ENCODE measurements at places on chromosomes 3 and 15.

DNA sequence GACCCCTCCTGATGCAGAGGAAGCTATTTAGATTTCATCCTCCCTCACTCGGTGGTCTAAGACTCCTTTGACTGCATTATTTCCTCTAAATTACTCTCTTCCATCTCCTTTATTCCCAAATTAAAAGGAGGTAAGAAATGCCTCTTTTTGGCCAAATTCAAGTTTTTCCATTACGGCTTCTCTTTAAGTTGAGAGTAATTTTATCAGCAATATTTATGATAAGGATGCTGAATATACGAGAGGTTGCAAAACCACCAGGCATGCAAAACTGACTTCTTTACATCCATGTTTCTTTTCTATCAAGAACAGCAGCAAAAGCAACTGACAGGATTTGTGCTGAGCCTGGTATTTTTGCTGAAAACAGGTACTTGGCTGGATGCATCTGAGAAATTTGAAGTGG, 262.0 kb upstream of the RARB start:
- DNase-seq = no peak

DNA sequence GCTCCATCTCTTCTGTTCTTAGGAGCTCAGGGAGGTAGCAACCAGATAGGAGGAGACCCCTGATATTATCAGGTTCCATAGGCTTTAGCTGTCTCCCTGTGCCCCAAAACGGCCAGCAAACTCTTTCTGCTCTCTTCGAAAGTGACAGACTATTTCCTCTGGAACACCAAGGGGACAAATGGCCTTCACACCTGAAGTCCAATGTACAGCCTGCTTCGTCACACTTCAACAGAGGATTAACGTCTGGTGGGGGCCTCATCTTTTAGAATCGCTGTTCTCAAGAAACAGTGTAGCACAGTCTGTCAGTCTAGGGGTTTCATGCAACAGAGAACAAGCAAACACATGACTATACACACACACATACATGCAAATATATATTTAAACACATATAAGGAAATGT, 152.4 kb upstream of the SETMAR start:
- DNase-seq = no peak

DNA sequence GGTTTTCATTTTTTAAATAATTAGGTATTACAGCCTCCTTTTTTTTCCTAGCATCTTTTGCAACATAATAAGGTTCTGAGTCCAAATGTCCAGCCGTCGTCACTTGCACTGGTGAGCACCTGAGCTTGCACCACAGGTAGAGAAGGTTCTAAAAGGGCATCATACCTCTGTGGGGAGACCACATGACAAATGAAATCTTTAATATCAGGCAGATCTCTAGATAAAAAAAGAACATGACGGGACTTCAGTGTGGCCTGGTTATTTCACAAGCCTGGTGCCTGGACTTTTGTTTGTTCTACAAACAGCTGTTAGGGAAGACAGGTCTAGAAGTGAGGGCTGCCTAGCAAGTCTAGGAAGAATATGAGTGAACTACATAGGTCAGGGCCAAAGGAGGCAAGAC, 3.6 kb downstream of the ZBED2 start:
- no peak for DNase-seq

DNA sequence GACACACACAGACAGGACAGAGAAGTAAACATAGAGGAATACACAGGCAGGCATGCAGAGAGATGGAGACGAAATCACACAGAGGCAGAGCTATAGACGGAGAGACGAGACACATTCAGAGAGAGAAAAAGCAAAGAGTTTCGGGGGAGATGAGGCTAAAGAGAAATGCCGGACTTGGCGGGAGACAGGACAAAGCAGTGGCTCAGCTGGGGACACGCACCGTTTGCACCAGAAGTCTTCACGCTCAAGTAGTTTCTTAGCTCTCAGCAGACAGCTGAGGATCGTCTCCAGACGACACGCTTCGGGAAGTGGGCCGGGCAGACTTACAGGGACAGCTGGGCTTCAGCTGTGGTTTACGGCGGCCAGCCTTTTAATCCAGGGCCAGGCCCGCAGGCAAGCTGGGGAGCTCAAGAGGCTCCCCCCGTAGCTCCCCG, 56.2 kb upstream of the DLG1 start:
- no peak for DNase-seq

DNA sequence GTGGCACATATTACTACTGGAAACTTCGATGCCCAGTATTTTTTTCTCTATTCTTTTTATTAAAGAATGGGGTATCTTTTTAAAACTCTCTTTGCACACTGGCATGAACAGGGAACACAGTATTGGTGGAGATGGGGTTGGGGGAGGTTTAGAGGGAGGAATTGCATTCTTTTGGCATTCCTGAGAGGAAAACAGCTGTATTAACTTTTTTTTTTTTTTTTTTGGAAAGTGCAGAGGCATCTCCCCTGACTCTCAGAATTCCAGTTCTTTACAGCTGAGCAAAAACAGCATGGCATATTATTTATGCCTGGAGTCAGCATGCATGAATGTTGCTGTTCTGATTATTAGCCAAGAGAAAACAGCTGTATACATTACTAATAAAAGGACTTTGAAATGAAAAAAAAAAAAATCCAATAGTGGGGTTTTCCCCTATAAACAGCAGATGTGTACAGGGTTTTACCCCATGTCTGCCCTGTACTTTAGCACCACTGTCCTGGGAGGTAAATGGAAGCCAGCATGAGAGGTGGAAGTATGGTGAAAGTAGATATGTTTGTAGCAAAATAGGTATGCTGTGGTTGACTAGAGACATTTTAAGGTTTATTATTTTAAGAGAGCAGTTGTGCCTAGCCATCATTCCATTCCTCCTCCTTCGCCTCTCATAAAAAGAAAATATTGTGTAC, 132.2 kb downstream of the FNDC3B start:
- DNase-seq = no peak

DNA sequence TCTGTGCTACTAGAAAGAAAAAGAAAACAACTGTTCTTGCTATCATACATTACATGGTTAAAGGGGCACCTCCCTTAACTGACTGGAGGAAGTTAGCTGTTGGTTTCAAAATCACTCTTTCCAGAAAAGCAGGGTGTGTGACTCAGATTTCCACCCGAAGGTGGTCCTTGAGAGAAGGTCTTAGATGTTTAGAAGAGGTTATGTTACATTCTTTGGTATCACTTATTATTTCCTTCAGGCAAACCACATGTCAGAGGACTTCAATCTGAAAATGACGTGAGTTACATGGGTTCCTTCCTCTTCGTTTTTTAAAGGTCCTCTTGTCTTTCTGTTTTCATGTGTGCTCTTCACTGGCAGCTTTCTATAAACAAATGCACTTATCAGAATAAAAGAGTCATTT, 307.9 kb upstream of the CBLB start:
- no peak for DNase-seq

- DNase-seq = no peak
Measured at GRCh38 chr15:97961067-97961954, 808 bp downstream of the ARRDC4 start.

GRCh38 chr3:9406856-9407626, 9.6 kb downstream of the SETD5 start:
- DNase-seq = no peak

- DNase-seq = no peak
Measured at GRCh38 chr3:67943546-67943945, 289.1 kb upstream of the SUCLG2 start.

DNA sequence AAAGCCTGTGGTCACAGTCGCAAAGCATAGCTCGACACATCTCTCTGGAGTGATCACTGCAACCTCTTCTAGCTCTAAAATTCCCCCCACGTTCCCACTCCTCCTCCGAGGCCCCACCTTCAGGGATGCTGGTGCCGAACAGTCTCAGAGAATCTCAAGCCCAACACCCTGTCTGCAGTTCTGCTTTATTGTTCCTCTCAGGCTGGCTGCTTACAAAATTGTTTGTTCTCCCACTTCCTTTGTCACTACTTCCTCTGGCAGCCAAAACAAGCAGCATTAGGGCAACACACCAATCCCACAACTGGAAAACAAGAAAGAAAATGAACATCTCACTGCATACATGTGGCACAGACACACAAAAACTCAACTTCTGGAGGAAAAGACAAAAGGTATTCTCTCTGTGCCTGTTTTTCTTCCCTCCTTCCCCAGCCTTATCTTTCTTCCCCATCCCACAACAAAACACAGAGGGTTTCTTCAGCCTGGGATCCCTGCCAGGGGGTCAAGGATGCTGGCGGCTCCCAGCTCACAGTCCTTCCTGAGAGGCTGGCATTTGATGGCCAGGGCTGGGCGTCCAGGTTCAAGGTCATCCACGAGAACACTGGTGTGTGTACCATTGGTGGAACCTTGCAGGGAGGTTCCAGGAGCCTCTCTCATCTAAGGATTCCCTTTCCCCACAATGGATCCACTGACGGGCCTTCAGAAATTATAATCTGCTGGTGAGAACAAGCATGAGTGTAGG, 108.4 kb downstream of the TMCO5A start:
- DNase-seq = no peak

GRCh38 chr15:94576889-94577533, 345.6 kb downstream of the MCTP2 start:
- no peak for DNase-seq

- DNase-seq = no peak
Measured at GRCh38 chr15:63019511-63020109, 22.9 kb upstream of the TPM1 start.

DNA sequence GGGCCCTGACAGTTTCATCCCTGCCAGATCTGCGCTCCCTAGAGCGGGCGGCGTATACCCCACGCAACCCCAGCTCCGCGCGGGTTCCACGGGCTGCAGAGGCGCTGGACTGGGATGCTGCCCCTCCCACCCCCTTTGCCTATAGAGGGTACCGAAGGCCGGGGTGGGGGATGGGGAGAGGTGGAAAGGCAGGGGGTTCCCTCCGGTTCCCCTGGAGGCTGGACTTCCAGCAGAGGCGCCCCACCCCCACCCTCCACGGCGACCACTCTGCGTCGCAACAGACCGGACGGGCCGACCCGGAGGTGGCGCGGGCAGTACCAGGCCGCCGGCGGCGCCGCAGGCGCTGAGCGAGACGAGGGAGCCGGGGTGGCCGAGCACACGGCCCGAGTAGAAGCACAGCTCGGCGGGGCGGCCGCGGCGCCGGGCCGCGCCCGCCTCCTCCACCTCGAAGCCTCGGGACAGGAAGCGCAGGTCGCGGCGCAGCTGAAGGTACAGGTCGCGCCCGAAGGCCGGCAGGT, 995 bp downstream of the ADAMTS17 start:
- no peak for DNase-seq

GRCh38 chr3:114356525-114356924, 62.7 kb downstream of the TIGIT start:
- DNase-seq = no peak

GRCh38 chr3:194051366-194052149, 84.4 kb upstream of the HES1 start:
- no peak for DNase-seq

DNA sequence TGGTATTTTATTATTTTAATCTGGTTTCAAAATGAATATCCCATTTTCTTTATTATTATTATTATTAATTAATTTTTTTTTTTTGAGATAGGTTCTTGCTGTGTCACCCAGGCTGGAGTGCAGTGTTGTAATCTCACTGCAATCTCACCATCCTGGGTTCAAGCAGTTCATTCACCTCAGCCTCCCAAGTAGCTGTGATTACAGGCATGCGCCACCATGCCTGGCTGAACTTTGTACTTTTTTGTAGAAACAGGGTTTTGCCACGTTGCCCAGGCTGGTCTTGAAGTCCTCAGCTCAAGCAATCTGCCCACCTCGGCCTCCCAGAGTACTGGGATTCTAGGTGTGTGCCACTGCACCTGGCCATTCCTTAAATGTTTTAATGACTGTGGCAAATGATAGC, 28.6 kb downstream of the DAG1 start:
- DNase-seq = no peak

- DNase-seq = no peak
Measured at GRCh38 chr15:77819048-77819850, 186.5 kb upstream of the LINGO1 start.

DNA sequence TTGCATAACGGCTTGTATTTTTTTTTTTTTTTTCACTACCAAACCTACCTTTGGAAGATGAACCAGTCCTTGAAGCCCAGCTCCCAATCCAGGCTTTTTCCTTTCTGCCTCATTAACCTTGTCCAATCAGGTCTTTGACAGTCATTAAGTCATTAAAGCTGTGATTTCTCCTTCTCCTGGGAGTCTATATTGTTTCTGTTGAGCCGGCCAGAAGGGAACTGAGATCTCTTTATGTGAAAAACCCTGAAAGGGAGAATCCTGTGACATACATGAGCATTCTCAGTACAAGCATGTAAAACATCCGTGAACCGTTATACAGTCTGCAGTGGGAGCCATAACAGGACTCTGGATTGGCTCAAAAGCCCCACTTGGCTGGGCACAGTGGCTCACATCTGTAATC, 40.0 kb downstream of the ZNF589 start:
- no peak for DNase-seq

DNA sequence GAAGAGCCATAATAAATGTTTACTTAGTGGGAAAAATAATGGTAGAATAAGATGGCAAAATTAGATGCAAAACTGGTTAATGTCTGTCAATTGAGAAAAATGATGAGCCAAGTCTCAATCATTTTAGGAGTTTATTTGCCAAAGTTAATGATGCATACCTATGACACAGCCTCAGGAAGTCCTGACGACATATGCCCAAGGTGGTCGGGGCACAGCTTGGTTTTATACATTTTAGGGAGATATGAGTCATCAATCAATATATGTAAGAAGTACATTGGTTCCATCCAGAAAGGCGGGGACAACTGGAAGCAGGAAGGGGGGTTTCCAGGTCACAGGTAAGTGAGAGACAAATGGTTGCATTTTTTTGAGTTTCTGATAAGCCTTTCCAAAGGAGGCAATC, 31.5 kb downstream of the CLEC3B start:
- no peak for DNase-seq
